ENCODE measurements at places on chromosomes 5 and 9. TPM values are rescaled to one million over a fixed set of nuclear protein-coding genes. Genes with fewer than 3 reads are reported as not detected.

DNA sequence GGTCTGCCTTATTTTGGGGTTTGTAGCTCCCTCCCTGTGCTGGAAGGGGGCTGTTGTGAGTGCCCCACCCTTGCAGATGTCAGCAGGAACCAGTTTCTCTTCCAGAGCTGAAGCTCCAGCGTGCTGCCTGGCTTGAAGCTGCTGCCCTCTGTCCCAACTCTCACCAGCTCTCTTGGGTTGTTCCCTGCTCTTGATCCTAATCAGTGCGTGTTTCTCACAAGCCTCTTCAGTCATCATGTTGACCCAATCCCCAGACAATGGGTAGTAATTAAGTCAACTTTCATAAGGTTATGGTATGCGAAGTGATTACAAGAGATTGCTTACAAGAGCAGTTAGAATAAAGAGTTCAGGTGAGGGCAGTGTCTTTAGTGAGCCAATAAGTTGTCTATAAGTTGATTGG is 57.0 kb downstream of the PDE8B start:
- ATAC-seq: no peak

- ATAC-seq: no peak
Measured at GRCh38 chr9:91951944-91952520, 2.0 kb upstream of the ROR2 start.

GRCh38 chr9:105877721-105878120 is 183.4 kb downstream of the TMEM38B start:
- no peak for ATAC-seq

- ATAC-seq: no peak
Measured at GRCh38 chr9:2138646-2139045, 123.5 kb downstream of the SMARCA2 start.

DNA sequence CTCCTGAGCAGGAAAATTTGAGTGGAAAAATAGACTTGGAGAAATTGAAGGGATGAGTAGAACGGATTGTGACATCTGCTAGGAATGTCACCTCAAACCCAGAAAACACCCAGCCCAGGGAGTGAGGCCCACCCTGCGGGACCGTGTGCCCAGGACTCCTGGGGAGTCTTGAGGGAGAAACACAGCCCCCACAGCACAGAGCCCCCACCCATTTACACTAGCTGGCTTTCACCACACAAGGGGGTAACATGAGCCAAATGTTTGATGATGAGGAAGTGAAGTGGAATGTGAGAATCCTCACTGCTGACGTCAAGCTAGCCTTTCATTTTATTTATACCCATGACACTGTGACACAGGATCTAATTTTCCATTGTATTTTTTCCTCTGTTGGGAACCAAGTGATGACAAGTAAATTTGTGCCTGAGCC is 42.8 kb upstream of the PDE8B start:
- ATAC-seq: peak; percentile 23

DNA sequence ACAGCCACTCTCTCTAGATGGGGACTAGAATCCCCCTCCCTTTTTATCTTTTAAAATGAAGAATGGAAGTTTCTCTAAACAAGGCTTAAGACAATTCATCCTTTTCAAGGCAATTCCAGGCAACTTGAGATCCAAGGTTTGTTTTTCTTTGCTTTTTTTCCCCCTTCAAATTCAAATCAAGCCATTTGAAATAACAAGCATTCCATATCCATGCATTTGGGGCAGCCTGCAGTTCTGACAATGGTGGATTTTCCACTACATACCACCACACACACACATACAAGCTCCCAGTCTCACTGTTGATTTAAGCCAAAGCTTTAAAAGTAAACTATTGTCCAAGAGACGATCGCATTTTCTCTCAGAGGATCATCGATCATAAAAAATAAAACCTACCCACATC is 424 bp downstream of the INSYN2B start:
- ATAC-seq: no peak

DNA sequence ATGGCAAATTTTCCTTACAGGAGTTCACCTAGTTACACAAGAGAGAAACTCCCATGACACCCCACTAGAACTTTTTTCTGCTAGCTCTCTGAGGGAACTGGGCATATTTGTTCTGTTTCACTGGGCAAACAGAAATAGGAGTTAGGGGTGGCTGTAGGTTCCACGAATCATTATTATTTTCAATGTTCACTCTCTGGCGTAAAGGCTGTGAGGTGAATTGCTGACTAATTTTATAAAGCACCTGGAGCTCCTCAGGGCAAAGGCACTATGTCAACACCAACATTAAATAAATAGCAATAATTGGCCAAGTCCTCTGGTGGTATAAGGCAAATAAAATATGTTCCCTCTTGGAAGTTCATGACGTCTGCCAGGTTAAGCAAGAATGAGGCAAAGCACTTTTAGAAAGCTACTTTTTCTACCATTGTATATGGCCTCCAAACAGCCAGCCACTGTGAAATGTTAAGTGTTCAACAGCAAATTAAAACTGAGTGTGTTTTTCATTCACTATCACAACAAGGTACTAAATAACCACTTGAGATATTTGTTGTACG is 344.6 kb downstream of the PDE4D start:
- no peak for ATAC-seq

DNA sequence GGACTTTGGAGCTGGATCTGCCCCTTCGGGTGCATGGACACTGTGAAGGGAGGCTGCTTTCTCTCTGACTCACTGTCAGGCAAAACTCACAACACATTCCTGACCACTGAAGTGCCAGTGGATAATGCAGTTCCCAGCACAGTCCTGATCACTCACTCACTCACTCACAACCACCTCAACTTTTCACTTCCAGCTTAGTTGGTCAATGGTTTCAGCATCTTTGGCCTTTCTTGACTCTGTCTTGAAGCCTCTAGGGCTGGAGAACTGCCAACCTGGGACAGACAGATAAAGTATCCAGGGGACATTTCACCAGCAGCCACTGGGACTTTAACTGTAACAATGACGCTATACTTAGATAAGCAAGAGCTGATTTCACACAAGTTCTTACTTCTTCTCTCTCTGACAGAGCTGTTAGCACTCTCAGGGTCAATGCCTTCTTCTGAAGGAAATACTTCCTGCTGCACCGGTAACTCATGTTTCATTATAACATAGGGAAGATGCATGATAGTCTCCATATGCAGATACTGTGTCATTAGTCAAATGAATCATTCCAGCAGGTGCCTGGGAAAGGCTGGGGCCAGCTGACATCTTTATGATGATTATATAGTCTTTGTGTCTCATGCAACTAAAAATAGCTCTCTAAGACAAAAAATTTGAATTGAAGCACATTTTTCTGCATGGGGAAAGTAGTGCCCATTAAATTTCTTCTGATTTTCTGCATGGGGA is 499.0 kb downstream of the SEMA5A start:
- ATAC-seq: peak; percentile 96

DNA sequence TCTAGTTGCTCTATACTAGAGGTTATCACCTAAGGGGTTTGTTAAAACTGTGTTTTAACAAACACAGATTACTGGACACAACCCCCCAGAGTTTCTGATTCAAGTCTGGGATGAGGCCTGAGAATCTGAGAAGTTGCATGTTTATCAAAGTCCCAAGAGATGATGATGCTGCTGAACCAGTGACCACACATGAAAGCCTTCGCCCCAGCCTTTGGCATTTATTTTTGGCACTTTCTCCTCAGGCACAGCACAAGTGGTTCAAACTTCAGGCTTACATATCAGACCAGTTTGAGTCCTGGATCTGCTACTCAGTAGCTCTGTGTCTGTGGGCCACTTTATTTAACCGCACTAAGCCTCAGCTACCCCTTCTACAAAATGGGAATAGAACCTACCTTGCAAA is 407.2 kb upstream of the PIK3R1 start:
- no peak for ATAC-seq

DNA sequence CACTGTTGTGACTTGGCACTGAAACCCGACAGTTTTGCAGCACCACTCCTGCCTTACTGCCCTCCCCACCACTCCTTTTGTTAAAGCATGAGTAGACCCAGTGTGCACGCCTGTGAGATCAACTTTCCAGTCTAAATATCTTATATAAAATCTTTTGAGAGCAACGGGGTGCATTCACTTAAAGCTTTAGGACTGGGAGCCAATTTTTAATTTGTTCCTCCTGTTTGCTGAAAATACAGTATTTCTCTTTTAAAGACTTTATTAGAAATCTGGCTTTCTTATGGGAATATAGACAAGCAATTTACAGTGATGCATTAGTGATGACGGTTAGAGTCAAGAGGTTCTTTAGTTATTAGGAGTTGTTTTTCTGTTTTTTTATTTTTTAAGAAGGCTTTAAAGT is 397.5 kb downstream of the TMEM167A start:
- ATAC-seq: no peak

DNA sequence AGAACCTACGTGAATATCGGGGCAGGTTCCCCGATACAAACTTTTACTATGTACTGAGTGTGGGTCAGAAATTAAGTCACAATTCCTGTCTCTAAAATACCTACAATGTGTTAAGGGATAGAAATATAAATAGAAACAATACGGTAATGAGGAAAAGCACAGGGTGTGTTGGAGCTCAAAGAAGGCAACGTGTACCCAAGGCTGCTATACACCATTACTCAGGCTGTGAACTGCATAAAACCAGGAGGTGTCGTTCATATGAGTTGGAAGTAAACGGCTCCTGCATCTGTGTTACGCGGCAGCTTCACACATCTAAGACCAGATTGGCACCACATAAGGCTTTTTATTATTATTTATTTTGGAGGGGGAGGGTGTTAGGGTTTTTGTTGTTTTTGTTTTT is 50.1 kb upstream of the TRPM3 start:
- ATAC-seq: no peak

DNA sequence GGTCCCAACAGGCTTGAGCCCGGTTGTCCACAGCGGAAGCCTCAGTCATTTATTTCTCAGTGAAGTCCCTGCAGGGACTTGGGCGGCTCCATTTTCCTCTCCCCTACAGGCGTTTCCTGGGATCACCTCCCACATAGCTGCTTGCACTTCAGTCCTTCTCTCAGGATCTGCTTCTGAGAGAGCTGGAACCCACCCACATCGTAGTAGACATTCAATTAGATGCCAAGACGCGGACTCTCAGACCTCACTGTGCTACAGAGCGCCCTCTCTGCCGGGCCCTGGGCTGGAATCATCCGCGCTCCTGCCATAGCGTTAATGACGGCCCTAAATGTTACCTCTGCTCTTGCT is 54.0 kb upstream of the ROR2 start:
- ATAC-seq: no peak

DNA sequence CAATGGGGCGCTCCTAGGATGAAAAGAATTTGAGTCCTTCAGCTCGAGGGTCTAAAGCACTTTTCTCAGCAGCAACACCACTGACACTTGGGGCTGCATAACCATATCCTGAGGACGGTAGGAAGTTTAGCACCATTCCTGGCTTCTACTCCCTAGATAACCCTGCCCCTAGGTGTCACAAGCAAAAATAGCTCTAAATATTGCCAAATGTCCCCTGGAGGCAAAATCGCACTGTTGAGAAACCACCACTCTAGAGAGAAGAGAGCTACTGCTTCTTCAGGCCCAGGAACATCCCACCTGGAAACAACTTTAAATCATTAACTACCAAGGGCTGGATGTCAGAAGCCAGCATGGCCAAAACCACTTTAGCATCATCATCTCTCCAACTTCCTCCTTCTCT is 29.8 kb downstream of the MYO10 start:
- no peak for ATAC-seq

FST gene
- total RNA-seq: 2.0 TPM

NMUR2 gene
- total RNA-seq: 0.22 TPM

ADAMTS12 gene
- 2.5 TPM for total RNA-seq

WWC1 gene
- 6.4 TPM for total RNA-seq
